ENCODE measurements at places on chromosomes 1 and 21.
A peak's percentile ranks its signal among the peaks of the same experiment; 100 is the strongest.

DNA sequence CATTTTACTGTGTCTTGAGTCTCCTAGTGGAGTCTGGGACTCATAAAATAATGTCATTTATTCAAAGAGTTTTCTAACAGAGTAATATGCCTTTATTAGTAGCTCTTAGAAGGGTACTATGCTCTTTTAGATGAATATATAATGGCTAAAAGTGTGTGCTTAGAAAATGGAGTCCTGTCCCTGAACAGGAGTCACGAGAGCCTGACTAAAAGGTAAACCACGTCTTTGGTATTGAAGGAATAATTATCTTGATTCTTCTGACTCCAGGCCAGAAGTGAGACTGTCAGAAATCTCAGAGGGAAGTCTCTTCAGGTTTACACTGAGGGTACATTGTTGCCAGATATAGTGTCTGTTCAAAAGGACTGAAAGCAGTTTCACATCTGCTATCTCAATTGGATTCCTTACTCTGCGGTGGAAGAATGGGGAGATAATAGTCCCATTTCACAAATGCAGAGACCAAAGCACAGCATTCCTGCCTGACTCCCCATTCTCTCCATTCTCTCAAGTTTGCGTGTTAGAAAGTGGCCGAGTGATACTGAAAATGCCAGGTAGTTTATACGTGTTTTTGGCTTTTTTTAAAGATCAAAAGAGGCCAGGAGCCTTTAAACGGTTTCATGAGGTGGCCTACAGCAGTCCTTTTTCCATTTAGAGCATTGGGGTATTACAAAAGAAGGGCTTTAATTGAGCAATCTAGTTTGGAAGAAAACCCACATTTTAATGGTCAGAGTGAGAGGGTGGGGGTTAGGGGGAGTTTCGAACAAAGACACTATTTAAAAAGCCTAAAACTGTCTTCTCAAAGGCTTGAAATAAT is 176.6 kb downstream of the VPS13D start:
- no peak for DNase-seq

GRCh38 chr21:42569732-42570301 is 56.2 kb downstream of the SLC37A1 start:
- no peak for DNase-seq

- DNase-seq, result no peak
Observed at GRCh38 chr21:42744520-42745445, 91.4 kb downstream of the PDE9A start.

GRCh38 chr1:29379443-29380073 is 143.2 kb downstream of the PTPRU start:
- DNase-seq, result no peak

GRCh38 chr1:179921981-179922872 is 32.4 kb upstream of the CEP350 start:
- no peak for DNase-seq

DNA sequence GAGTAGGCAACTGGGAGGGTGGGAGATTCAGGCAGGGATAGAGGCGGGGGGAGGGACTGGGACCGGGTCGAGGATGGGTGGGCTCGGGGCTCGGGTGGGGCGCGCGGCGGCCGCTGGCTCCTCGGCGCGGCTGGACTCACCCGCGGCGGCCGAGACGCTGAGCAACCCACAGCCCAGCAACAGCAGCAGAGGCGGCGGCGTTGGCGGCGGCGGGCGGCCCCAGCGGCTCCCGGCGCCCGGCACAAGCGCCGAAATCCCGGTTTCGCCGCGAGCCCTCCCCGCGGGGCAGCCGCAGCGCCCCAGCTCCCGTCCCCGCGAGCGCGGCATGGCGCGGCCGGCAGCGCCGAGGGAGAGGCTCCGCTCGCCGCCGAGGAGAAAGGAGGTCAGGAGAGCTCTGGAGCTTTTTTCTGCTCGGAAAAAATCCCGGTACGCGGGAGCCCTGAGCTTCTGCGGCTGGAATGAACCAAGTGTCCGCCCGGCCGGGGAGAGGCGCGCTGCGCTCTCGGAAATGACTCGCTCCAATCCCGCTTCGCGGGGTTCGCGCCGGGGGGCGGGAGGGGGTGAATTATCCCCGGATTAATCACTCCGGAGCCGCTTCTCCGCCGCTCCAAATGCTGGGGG is at the start of gene CSMD2:
Gene CSMD2 (minus strand): TSS at position 460 of the 621 bp plus-strand sequence. CDS start 133 bp downstream, at position 327.
- peak; percentile 84 for DNase-seq

- no peak for DNase-seq
Observed at GRCh38 chr1:41810446-41810845, 108.3 kb downstream of the HIVEP3 start.

DNA sequence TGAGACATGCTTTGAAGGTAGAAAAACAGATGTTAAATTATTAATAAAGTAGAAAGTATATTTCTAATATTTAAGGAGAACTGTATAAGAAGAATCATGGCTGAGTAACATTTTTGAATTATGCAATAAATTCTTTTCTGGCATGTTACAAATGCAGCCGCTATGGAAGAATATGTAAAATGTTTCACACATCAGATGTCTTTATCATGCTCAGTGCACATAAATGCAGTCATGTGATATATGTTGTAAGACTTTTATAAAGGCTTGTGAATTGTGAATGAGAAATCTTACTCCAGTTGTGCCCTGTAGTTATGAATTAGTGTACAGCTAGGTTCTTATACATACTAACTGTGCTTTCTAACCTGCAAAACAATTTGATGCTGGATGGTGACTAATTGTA is 53.5 kb downstream of the LRRC8B start:
- DNase-seq, result no peak

DNA sequence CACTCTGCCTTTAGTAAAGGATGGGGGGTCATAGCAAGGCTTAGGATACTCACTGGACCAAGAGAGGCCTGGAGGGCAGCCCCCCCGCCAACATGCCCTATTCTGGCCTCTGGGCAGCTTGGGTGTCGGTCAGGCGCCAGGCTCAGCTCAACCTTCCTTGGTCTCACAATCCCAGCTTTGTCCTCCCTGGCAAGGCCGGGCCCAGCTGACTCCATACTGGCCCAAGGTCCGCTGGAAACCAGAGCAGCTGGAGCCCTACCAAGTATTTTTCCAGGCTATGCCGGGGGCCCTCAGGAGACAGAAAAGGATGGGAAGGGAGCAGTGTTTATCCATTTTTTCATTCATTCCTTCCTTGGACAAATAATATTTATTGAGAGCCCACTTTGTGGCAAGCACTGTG is 6.2 kb downstream of the FBXO2 start:
- DNase-seq, result peak; percentile 90

- no peak for DNase-seq
Observed at GRCh38 chr1:106637566-106637965, 418.9 kb upstream of the PRMT6 start.

- no peak for DNase-seq
Observed at GRCh38 chr1:32983020-32983419, 18.4 kb upstream of the RNF19B start.

- no peak for DNase-seq
Observed at GRCh38 chr1:36594023-36594422, 111.3 kb upstream of the CSF3R start.

DNA sequence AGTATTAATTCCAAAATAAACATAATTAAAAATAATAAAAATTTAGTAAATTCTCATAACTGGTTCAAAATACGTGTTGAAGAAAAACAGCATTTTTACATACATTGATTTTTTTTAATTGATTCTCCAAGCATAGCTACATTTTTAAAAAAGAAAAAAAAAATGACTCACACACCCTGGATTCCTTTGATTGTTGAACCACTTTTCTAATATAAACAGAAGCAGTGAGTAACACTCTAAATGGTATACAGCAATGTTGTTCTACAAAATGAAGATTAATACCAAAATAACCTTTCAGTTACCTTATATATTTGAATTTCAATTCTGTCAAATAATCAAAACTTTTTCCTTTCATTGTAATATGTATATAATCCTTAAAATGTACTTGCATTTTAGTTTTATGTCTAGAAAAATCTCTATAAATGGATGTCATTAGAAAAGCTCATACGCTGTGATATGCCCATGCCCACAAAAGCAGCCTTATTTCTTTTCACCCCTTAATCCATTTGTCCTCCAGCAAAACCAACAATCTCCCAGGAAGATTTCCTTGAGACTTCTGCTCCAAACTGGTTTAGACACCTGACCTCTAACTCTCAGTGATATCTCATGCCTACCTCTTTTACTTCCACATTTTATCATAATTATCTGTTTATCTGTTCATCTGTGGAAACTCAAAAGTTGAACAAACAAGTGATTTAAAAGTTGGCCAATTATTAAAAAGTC is 246.4 kb upstream of the NR5A2 start:
- DNase-seq, result no peak

GRCh38 chr1:52633291-52633754 is 355 bp downstream of the SHISAL2A start:
- DNase-seq, result no peak

GRCh38 chr1:64515427-64515826 is 45.5 kb downstream of the CACHD1 start:
- DNase-seq, result no peak

DNA sequence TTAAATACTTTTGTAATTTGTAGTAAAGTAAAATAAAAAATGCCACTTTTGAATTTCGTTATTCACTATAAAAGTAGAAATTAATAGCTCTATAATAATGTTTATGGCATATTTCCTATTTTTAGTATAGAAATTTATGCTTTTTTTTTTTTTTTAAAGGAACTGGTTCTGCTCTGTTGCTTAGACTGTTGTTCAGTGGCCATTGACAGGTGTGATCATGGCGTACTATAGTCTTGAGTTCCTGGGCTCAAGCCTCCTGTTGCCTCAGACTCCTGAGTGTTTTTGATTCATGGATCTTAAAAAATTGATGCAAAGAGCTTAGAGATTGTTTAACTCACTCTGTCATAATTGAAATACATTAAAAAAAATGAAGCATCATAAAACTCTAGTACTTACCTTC is 53.6 kb downstream of the RPS6KC1 start:
- DNase-seq, result no peak

DNA sequence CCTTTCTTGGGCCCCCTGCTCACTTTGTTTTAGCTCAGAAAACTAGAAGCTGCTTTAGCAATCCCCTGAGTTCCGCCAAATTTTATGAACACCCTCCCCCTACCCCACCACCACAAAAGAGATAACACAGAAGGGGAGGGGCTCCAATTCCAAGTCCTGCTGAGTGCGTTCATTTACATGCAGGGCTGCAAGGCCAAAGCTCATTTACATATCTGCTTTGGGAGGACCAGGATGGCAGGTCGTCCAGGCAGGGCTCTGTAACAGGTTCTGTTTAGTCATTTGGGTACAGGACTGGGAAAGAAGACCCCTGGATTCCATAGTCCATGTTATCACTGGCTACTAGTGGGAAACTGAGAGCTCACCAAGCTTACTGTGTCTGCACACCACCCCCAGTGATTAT is 35.9 kb upstream of the KIF21B start:
- no peak for DNase-seq

GRCh38 chr1:232978091-232978634 is 27.8 kb downstream of the NTPCR start:
- no peak for DNase-seq

DNA sequence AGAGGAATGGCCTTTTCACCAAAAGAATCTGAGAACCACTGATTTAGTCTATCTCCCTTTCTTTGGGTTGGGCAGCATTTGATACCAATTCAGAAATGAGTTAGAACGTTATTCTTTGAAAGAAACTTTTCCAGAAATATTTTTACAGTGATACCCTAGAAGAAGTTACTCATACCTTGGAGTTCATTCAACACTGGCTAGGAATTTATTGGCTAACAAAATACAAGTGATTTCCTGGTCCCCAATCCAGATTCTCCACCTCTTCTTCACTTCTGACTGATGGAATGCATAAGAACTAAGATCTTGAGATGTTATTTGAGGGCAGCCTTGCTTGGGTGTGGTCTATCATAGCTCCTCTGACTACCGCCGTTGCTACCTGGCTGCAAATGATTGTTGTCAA is 9.4 kb downstream of the C1orf162 start:
- DNase-seq, result no peak

GRCh38 chr1:84570436-84571149 is 3.6 kb downstream of the CTBS start:
- no peak for DNase-seq

GRCh38 chr1:67371681-67372080 is 58.5 kb downstream of the SERBP1 start:
- DNase-seq, result no peak

DNA sequence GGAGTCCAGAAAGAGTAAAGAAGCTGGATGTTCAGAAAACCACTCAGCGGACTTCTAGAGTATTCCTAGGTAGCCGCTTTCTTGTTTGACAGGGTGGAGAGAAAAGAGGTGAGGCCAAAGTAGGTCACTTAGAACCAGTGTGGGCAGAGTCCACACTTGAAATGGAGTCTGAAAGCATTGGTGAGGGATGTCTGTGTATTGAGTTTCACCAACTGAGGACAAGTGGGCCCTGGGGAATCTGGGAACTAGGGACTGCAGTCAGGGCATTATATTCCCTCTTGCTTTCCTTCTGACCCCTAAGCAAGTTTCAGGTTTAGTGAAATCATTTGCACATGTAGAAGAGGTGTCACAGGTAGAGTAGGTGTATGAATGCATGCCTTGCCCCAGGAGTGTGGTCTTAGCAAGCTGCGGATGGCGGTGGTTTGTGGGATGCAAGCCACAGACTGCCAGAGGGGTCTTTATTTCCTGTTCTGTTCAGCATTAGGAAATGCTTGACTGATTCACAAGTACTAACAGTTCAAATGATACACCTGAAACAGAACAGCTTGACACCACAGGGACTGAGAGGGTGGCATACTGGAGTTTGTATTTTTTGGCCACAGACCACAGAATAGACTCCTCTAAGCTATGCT is 1.1 kb upstream of the GNG12 start:
- DNase-seq, result no peak

DNA sequence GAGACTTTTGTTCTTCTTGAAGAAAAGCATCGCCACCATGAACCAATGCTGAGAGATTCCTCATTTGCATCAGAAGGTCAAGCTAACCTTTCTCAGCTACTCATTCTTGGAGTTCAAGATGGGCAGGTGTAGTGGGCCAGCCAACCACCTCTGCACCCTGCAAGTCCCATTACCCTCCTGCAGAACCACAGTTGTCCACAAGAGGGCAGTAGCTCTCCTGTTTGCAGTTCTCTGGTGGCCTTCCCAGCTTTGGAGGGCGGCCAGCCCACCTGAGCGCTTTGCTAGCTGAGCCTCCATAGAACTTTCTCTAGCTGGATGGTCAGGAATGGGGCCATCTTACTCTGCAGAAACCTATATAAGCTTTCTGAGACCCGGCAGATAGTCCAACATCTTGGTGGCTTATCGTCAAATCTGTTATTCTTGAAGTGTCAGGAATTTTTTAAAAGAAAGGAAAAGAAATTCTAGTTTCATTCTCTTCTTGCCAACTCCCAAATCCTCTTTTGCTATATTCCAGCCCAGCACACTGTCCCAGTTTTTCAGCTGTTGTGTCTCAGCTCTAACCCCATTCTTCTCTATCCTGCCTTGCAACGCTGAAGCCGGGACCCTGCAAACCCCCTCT is 11.0 kb upstream of the LMX1A start:
- peak; percentile 35 for DNase-seq

DNA sequence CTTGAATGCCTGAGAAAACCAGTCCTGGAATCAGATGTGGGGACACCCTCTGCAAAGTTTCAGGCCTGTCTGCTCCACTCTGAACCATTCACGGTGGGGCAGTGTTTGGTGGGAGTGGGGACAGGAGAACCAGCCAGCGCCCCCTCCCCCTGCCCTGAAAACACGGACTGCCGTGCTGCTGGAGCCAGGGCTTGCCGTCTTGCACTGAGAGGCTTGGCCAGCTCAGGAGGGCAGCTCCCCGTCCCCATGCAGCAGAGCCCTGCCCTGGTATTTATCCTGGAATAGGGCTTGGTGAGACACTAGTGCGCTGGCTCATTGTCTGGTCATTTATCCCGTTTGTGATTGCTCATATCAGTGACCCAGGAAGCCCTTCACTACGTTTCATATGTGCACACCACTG is 3.9 kb downstream of the S100B start:
- no peak for DNase-seq

GRCh38 chr1:208127792-208128529 is 116.2 kb downstream of the PLXNA2 start:
- DNase-seq, result peak; percentile 16
